ENCODE measurements at places on chromosomes 1 and 21.

DNA sequence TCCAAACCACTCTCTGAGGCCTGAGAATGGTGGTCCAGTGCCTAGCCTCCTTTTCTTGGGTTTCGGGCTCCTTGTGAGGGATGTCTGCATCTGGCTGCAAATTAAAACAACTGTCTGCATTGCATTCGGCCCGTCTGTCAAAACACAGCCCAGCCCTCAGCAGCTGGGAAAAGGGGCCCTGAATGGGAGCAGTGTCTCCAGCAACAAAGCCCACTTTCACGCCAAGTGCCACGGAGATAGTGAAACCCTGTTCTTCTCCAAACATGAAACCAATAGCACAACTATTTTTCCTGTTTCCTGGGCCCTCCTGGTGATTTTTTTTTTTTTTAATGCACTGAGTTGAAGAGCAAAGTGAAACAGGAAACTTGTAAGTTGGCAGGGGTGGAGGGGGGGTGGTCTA is 138.4 kb downstream of the PLXNA2 start:
- no peak for DNase-seq

- DNase-seq, result no peak
Measured at GRCh38 chr1:156931211-156931952, 10.9 kb downstream of the LRRC71 start.

GRCh38 chr1:220275430-220275829 is 3.2 kb upstream of the RAB3GAP2 start:
- DNase-seq, result no peak

- DNase-seq, result no peak
Measured at GRCh38 chr1:53421208-53421607, 38.0 kb upstream of the DMRTB1 start.

DNA sequence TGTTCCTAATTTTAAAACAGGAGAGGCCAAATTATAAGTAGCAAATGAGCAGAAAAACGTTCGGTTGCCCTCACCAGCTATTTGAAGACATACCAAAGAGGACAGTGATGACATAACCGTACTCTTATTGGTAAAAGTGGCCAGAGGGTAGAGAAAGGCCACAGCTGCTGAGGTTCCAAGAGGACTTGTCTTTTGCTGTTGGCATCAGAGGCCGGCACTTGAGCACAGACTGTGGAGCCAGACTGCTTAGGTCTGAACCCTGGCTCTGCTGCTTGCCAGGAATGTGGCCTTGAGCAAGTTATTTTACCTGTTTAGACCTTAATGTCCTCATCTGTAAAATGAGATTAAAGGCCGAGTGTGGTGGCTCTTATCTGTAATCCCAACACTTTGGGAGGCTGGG is 14.9 kb downstream of the ETV3L start:
- DNase-seq, result no peak

- no peak for DNase-seq
Measured at GRCh38 chr1:66464802-66465201, 69.2 kb upstream of the SGIP1 start.

- DNase-seq, result no peak
Measured at GRCh38 chr1:210325026-210325670, 3.6 kb upstream of the HHAT start.

GRCh38 chr1:88736633-88737248 is 52.7 kb downstream of the PKN2 start:
- peak; percentile 12 for DNase-seq

DNA sequence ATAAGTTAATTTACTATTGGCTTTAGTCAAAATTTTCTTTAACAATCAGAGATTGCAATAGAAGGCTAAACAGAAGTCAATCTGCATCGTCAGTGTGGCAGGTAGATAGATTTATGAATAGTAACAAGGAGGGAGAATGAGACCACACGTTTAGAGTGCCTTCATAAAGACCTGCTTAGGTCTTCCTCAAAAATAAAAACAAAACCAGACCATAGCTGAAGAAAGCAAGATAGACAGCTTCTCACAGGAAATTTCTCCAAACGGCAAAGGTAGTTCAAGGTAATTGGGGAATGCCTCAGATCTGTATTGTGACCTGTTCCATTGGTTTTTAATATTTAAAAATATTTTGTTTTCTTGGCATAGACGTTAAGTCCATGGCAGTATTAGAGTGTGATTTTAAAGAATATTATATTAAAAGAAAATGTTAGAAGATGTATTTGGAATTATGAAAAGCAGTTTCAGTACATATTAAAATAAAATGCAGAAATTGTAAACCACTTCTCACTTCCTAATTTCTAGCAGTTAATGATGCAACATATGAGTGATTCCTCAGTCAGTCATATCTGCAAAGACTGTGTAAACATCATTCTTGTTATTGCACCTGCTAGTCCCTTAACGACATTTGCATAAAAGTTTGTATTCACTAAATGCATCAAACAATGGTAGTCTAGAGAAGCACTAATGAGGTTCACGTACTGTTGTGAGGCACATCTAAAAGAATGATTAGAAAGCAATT is 278.0 kb downstream of the HLX start:
- DNase-seq, result no peak

DNA sequence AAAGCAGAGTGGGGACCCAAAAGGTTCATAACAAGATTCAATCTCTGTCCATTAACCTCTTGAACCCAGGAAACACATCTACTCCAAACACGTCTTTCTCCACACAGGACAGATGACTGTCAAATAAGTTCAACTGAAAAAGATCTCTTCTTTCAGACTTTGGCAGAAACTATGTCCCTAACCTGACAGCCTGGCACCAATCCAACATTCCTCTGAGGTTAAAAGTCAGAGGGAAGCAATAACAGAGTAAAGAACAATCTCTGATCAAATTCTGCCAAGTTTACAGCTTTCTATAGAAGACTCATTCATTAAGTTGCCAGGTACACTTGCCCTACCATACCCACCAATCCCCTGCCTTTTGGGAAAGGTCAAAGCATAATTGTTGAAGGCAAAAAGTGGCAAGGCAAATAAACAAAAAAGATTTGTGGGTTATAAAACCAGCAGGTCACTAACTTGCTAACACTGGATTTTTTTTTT is 31.9 kb downstream of the OTUD7B start:
- DNase-seq, result no peak

GRCh38 chr1:161047436-161048420 is 2.0 kb upstream of the USF1 start:
- no peak for DNase-seq

GRCh38 chr1:109158433-109158832 is 44.5 kb downstream of the ELAPOR1 start:
- no peak for DNase-seq

GRCh38 chr1:95371666-95372282 is 137.8 kb downstream of the RWDD3 start:
- DNase-seq, result no peak

GRCh38 chr1:217617126-217617525 is 13.8 kb downstream of the GPATCH2 start:
- no peak for DNase-seq

DNA sequence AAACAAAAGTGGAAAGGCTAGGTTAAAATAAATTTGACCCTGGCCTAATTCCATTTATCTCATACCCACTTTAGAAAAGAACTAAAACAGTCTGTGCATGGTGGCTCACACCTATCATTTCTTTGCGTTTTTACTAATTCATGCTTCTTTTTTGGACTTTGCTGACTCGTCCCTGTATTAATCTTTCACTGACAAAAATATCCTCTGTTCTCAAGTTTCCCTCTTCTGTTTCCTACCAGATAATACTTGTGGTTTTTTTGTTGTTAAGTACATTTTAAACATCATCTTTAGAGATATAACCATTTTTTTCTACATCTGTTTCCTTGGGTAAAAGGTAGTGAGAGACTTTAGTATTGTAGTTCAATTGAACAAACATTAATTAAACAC is 11.5 kb downstream of the CNST start:
- no peak for DNase-seq

DNA sequence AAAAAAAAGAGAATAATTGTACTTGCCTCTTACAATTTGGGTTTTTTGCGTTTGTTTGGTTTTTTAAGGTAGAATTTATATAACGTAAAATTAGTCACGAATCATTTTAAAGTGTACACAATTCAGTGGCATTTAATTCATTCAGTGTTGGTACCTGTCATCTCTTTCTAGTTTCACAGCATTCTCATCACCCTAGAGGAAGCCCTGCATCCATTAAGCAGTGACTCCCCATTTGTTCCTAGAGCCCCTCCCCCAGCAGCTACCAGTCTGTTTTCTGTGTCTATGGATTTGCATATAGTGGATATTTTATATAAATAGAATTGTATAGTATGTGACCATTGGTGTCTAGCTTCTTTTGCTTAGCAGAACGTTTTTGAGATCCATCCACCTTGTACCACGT is 233.2 kb upstream of the FMN2 start:
- no peak for DNase-seq
